Aorta (tissue), 5 donors: ENCODE measurements at places on chromosomes 5 and 9.
A peak's percentile ranks its signal among the peaks of the same experiment; 100 is the strongest.

- DNase-seq, result no peak
Measured at GRCh38 chr9:135896626-135897025, 10.7 kb downstream of the CAMSAP1 start.

DNA sequence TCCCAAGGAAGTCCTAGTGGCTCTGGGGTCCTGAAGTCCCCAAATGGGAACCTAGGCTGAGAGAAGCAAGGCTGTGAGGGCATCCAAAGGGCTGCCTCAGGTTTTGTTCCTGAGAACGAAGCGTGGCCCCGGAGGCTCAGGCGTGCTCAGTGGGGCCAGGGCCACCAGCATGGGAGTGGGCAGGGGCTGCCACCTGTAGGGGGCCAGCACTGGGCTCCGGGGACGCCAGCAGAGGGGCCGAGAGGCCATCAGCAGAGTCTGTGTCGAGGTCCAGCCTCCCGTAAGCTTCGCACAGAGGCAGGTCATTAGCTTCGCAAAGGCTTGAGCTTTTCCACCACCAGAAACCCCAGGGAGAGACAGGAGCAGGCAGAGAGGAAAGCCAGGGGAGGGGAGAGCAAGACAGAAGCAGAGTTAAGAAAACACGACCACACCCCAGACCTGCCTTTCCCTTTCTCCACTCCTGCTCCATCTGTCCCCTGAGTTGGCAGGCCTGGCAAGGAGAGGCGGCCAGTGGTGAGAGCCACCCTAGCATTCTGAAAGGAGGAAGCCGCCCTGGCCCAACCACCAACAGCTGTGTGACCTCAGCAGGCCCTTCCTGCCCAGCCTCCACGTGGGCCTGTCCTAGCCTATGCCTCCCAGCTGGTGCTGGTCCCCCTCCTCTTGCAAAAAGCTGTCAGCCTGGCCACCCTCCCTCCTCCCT is 5.5 kb upstream of the SURF6 start:
- DNase-seq, result peak; percentile 88

DNA sequence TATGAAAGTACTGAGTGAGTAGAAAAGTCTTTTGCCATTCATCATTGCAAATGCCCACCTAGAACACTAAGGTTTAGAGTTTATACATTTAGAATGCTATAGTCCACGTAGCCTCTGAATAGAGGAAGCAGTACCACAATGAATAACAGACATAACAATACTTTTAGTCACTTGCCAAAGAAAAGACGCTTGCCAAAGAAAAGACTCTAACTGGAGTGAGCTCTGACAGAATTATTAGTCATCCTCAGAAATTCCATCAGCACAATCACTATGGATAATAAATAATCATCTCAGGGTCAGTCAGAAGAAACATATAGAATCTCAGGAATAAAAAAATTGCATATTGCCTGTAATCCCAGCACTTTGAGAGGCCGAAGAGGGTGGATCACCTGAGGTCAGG is 168.5 kb upstream of the TARS1 start:
- no peak for DNase-seq

- DNase-seq, result no peak
Measured at GRCh38 chr5:78236046-78236445, 58.5 kb downstream of the AP3B1 start.

DNA sequence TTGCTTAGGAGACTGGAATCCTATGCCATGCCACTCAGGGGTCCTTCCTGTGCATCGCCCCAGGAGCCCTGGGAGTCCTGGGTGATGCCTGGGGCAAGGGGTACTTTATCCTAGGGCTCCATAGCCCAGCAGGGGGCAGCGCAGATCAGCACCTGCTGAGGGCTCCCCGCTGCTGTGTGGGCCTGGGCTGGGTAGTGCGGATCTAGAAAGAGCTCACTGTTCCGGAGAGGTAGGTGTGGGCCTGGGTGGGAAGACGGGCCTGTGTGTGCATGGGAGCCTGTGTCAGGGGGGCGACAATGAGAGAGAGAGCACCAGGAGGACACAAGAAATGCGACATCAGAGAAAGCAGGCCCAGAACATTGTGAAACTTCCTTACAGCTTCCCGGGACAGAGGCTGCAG is 11.4 kb upstream of the DAB2IP start:
- DNase-seq, result peak; percentile 87
